ENCODE measurements at places on chromosomes 5 and 9.

- no peak for DNase-seq
Measured at GRCh38 chr5:57532513-57533497, 50.2 kb upstream of the ACTBL2 start.

DNA sequence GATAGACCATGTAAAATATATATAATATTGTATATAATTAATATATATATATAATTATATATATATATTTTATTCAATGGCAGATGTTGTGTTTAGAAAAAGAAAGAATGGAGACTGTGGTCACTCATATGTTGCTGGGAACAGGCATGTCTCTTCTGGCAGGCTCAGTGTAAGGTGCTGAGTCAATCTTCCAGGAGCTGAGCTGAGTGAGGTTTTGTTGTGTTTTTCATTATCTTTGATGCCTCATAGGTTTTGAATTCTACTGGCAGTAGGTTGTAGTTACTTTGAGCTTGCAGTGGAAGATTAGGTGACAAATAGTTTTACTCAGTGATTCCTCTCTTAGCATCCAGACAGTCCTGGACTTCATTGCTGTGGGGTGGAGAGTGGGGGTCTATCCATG lies 561.3 kb downstream of the IRX1 start:
- no peak for DNase-seq

- no peak for DNase-seq
Measured at GRCh38 chr9:128724744-128725211, 851 bp upstream of the ZDHHC12 start.

- DNase-seq: no peak
Measured at GRCh38 chr9:5479994-5480694, 29.8 kb downstream of the CD274 start.

- no peak for DNase-seq
Measured at GRCh38 chr9:132806723-132807421, 71.2 kb downstream of the AK8 start.
